Cerebellum (tissue), 4 donors: ENCODE measurements at places on chromosomes 16 and 17. TPM values are rescaled to one million over a fixed set of nuclear protein-coding genes. Genes with fewer than 3 reads are reported as not detected.

The RNF222 gene
- not detected for total RNA-seq

The APOBR gene
- total RNA-seq = 0.09 TPM

GRCh38 chr17:50764734-50765149, 2.6 kb downstream of the ANKRD40CL start:
- DNase-seq = no peak

- DNase-seq = no peak
Observed at GRCh38 chr16:14564861-14565687, 65.0 kb downstream of the PARN start.

The PERCC1 gene
- total RNA-seq = not detected

The SALL1 gene
- total RNA-seq = 5.0 TPM

DNA sequence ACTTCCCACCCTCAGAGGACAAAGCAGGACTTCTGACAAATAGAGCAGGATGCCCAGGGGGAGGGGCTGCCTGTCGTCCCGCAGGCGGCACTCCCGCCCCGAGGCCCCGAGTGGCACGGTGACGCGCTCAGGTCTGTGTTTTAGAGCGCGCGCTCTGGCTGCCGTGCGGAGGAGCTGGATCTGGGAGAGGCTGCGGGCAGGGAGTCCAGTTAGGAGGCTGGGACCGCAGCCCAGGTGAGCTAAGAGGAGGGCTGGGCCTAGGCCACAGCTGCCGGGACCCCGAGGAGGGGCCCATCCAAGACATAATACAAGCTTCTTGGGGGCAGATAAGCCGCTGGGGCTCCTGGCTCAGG, 6.4 kb downstream of the DOC2A start:
- peak; percentile 29 for DNase-seq

DNA sequence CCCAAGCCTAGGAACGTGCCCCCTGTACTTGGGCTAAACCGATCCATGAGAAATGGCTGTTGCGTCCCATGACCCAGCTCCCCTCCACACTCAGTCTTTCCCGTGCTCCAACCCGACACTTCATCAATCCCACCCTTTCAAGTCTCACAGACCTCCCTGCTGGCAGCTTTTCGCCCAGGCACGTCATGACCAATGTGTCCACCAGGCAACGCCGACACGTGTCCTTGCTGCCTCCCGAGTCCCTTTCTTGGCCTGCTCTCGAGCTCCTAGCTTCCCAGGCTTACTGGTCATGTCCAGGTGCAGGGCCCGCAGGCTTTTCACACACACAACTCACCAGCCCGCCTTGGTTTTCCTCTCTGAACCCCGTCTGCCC, 12.2 kb downstream of the MNT start:
- DNase-seq = no peak

GRCh38 chr17:50459756-50460155, 8.9 kb downstream of the CHAD start:
- no peak for DNase-seq

The KRTAP9-4 gene
- total RNA-seq = not detected

The GAS7 gene
- 24.2 TPM for total RNA-seq

The CCDC144A gene
- 15.0 TPM for total RNA-seq

- no peak for DNase-seq
Observed at GRCh38 chr17:65487161-65487560, 74.3 kb downstream of the AXIN2 start.

DNA sequence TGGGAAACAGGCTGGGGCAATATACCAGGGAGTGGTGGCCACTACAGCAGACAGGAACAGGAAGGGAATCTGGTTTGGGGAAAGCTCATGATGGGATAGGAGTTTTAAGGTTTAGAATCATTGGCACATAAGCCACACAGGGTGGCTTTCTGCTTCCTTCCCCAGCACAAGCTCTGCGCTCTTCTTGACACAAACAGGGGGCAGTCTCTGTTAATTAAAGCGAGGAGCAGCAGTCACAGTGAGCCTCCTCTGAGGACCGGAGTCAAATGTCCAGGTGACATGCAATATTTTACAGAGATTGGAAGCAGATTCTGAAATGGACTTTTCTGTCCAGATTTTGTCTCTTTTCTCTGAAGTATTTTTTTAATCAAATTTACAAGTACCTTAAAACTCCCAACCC, 2.8 kb upstream of the SHISA9 start:
- DNase-seq = no peak

The PIK3R6 gene
- total RNA-seq = 0.54 TPM
